Activated CD4-positive, alpha-beta T cell treated with anti-CD3 and anti-CD28 coated beads for 4 hours (primary cell): ENCODE measurements at places on chromosomes 6 and 20.
A peak's percentile ranks its signal among the peaks of the same experiment; 100 is the strongest.

GRCh38 chr6:136592930-136593673 lies 42.9 kb upstream of the MAP7 start:
- DNase-seq, result no peak

DNA sequence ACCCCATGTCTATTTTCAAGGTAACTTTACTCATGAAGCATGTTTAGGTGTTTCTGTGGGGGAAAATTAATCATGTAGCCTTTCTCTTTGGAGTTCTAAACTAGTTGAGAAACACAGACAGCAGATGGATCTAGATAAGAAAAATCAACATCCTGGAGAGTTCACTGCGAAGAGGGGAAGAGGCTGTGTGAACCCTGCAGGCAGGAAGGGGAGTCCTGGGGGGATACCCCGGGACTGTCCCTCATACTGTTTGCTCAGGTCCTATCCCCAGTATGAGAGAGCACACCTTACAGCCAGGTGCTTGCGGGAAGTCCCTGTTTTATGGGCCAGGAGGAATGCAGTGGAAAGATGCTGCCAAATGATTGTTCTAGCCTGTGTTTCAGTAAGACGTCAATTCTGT lies 32.7 kb downstream of the CHMP4B start:
- DNase-seq, result no peak

GRCh38 chr6:134199848-134200606 lies 117.9 kb downstream of the SGK1 start:
- no peak for DNase-seq

DNA sequence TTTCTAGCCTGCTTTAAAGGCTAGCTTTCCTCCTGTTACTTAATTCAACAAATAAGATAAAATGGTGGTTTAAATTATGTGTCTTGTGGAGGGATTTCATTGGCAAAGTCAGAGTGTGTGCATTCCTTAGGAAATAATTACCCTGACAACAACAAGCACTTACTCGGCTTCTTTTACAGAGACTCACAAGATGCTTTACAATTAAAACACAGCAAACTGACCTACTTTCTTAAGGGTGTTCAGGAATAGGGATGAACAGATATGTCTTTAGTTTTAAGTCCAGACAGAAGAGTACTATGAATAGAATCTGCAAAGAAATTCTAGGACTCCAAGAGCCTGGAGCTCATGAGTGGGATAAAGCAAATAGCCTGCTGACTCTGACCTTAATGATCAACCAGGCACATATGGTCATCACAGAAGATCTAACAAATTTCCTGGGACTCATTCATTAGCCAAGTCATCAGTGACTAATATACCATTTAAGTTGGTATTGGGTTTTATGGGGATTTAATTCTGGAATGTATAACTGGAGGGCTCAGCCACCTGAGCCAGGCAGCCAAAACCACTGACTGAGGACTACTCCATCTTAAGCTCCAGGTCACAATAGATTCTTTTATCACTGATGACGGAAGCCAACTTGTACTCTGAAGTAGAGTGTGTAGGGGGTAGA lies 161.8 kb upstream of the RIMS1 start:
- no peak for DNase-seq

DNA sequence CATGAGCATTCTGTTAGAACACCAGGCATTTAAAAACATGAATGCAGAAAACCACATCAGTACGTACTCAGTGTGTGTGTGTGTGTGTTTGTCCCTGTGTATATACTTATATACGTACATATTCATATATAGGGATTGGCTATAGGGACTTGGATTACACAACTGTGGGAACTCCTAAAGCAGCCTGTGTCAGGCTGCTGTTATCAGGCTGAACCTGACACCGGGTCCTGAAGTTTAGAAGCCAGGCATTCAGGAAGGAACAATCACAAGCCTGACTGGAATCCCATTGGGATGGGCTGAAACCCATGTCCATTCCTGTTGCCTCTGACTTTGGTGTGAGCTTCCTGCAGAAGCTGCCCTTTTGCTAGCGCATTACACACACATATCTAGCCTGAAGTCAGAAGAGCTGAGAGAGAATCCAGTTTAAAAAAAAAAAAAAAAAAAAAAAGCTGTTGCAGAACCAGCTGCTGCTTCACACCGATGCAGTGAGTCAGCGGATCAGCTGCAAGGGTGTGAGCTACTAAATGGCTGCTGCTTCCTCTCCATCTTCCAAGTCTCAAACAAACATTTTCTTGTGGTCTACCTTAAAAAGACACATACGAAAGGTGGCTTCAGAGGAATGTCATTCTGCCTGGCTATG lies 348.1 kb downstream of the THBS2 start:
- no peak for DNase-seq

- DNase-seq, result no peak
These were observed 43.9 kb upstream of the KIF25 start for GRCh38 chr6:167953551-167953950.

- no peak for DNase-seq
These were observed 292.0 kb upstream of the ARID1B start for GRCh38 chr6:156485150-156485549.

DNA sequence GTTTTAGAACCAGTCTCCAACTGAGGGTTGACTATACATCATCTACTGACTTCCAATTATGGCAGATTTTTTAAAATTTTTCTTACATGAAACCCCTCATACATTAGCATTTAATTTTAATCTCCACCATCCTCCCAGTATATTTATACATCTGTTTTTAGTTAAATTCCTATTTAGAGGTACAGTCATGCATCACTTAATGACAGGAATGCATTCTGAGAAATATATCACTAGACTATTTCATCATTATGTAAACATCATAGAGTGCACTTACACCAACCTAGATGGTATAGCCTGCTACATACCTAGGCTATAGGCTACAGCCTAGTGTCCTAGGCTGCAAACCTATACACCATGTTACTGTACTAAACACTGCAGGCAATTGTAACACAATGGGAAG lies 316.7 kb upstream of the MARCKS start:
- DNase-seq, result no peak

DNA sequence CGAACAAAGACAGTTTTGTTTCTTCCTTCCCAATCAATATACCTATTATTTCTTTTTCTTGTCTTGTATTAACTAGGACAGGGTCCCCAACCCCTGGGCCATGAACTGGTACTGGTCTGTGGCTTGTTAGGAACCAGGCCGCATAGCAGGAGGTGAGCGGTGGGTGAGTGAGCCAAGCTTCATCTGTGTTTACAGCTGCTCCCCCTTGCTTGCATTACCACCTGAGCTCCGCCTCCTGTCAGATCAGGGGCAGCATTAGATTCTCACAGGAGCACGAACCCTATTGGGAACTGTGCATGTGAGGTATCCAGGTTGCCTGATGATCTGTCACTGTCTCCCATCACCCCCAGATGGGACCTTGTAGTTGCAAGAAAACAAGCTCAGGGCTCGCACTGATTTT lies 151.9 kb downstream of the CDKAL1 start:
- no peak for DNase-seq

DNA sequence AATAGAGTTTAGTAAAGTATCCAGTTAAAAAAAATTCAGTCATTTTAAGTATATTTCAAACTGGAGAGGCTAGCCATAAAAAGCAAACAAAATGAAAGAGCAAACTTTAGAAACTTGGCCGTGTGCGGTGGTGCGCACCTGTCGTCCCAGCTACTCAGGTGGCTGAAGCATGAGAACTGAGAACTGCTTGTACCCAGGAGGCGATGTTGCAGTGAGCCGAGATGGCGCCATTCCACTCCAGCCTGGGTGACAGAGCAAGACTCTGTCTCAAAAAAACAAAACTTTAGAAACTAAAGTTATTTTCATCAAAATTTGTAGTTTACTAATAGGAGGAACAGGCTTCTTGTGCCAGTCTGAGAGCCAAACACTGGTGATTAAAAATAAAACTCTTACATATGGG lies 100.2 kb upstream of the POPDC3 start:
- DNase-seq, result no peak

GRCh38 chr6:1525364-1526038 lies 84.2 kb upstream of the FOXC1 start:
- DNase-seq, result no peak

GRCh38 chr6:157779705-157780604 lies 43.1 kb upstream of the SNX9 start:
- no peak for DNase-seq

GRCh38 chr6:7252390-7252789 lies 60.6 kb downstream of the SSR1 start:
- no peak for DNase-seq

DNA sequence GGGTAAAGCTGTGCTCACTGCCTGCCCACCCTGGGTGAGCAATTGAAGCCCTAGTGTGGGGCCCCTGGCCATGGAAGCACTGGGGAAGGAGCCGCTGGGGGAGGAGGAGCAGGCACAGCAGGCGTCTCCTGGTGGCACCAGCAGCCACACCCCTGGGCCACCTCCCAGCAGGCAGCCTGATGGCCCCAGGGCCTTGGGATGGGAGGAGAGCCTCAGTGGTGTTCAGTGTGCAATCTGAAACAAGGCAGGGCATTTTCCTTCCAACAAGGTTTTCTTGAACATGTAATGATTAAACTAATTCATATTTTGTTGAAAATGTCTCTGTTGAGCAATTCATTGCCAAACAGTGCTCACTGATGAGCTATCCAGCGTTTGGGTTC lies 151.0 kb downstream of the ZDHHC14 start:
- no peak for DNase-seq

GRCh38 chr6:113047148-113047547 lies 700.0 kb downstream of the RFPL4B start:
- no peak for DNase-seq

DNA sequence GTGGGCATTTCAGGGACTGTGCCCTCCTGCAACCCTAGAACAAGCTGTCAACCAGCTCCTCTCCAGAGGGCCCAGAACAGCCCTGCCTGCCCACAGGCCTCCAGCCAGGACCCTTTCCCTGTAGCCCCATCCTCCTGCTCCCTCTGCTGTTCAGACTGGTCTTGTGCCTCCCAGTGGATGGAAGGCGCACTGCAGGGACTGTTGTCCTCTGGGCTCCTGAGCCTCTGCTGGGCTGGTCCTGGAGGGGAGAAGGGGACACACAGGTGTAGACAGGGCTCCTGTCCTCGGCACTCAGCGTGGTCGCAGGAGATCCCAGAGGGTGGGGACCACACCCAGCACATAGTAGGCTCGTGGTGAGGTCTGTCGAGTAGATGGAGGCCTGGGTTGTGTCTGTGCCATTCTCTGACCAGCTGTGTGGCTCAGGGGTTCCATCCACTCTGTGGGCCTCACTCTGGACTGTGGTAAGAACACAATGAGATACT lies 11.5 kb downstream of the ITPR3 start:
- DNase-seq, result peak; percentile 60

DNA sequence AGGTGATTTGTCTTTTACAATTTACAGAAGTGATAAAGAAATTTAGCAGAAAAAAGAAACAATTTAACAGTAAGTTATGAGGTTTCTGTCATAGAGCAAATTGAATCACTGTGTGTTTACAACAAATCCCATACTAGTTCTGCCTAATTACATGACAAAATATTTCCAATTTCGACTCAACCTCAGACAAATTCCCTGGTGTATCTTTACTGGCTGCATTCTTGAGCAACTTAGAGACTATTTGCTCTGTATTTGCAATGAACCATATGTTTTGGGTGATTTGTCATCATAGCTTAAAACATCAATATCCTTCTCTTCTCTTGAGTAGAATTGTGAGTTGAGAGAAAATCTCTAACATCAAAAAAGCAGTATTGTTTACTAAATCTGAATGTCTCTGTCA lies 128.7 kb downstream of the SIM1 start:
- DNase-seq, result no peak

DNA sequence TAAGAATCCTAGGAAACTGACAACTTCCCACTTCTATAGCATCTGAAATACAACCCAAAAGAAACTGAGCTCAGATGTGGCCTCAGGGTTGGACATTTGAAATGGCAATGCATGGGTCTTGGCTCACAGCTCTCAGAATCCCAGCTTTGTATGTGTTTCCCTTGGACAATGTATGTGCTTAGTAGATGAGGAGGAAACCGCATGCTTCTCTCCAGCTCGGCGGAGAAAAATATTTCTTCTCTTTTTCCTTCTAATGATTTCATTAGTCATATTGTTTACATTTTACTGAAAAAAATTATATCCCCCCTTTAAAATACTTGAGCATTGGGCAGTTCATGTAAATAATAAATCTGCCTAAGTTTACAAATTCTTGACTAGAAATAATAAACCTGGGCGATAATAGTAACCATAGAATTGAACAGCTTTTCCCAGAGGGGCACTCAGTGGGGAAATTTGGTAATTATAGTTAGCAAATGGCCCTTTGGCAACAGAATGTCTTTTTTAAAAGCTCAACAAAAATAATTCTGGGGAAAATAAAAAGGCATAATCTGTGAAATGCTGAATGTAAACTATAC lies 55.3 kb downstream of the PFDN4 start:
- no peak for DNase-seq

DNA sequence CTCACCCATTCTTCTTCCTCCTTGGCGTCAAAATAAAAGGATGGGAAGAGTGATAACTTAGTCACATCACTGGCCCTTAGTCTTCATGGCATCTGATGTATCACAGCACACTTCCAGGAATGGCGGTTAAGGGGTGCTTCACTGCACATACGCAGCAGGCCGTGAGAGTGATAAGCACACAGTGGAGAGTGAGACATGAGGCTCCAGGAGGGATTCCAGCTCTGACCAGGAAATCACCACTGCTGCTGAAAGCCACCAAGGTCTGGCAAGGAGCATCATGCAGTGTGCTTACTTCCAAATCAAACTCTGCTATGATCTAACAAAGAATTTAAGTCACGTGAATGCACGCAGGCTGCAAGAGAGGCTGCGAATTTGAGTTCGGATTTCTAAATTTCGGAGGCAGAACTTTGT lies 62.4 kb downstream of the ARID1B start:
- DNase-seq, result no peak

DNA sequence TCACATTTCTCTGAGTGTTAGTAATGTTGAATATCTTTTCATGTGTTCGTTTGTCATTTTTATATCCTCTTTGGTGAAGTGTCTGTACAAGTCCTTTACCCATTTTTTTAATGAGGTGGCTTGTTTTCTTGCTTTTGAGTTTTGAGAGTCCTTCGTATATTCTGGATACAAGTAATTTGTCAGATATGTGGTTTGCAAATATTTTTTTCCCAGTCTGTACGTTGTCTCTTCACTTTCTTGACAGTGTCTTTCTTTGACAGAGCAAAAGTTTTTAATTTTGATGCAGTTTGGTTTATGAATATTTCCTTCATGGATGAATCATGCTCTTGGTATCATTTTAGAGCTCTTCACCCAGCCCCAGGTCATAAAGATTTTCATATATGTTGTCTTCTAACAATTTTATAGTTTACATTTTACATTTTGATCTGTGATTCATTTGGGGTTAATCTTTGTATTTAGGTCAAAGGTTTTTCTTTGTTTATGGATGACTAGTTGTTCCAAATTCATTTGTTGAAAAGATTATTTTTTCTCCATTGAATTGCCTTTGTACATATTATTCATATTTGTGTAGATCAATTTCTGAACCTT lies 152.5 kb downstream of the MRPL14 start:
- DNase-seq, result no peak
